ENCODE measurements at places on chromosomes 12 and 14.
A peak's percentile ranks its signal among the peaks of the same experiment; 100 is the strongest.

DNA sequence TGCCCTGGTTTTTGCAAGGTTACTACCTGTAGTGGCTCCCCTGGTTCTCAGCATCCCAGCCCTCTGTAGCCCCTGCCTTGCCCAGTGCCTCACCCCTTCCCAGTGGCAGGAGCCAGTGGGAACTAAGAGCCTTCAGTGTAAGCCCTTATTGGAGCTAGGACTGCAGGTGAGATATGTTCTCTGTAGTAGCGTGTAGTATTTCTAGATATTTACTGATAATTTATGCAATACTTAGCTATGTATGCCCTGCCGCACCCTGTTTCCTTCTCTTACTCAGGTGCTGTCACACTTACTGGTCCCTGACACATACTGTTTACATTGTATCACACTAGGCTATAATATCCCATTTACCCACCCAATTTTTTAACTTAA is 3.6 kb downstream of the BMAL2 start:
- DNase-seq = no peak

DNA sequence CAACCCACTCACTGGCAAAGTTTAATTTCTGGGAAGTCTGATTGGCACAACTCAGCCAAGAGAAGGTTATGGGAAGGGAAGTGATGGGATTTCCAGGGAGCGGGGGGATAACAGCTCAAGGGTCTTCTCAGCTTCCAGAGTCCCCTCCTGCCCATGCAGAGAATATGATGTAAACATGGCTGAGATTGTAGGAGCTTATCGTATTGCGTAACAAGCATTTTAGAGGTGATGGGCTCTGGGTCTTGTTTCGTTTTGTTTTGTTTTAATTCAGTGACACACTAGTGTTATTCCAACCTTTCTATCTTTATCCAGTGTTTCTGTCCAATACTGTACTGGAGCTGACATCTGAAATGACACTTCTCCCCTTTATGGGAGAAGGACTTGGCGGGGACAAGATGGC is 762.1 kb upstream of the TMEM132C start:
- DNase-seq = no peak

DNA sequence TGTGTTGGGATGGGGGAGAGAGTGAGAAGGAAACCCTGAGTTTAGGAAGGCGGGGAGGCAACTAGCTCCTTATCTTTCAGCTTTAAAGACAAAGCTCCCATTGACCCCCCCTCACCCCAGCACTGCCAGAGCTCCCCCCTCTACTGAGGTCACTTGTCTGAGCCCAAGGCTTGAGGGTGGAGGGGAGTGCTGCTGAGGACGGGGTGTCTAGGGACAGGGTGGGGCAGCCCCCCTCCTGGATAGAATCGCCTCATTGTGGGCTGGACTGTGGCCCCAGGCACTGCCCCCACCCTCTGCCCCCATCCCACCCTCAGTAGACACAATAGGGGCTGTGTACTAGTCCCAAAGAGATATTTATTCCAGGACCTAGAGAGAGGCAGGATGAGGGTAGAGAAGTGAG is 3.0 kb downstream of the ERBB3 start:
- DNase-seq = no peak

DNA sequence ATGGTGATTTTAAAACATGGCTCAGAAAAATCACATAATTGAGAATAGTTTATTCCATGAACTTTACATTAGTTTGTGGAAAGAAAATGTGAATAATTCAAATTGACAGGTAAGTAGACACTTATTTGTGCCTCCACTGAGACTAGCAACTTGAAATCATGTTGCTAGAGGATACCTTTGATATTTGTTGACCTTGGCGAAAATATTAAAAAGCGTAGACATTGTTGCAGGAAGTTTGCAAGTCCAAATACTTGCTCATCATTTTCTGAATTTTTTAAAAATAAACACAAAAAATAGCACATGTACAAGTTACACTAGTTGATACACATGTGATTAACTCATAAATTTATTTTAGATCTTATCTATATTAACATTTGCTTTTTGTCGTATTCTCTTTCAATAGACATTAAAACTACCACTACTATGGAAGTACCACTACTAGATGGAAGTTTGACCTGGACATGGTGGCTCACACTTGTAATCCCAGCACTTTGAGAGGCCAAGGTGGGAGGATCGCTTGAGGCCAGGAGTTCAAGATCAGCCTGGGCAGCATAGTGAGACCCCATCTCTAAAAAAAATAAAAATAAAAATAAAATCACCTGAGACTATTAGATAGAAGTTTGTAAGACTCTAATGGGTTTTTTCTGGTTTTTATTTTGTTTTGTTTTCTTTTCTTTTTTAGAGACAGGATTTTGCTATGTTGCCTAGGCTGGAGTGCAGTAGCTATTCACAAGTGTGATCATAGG is 24.3 kb downstream of the VEZT start:
- DNase-seq = no peak

DNA sequence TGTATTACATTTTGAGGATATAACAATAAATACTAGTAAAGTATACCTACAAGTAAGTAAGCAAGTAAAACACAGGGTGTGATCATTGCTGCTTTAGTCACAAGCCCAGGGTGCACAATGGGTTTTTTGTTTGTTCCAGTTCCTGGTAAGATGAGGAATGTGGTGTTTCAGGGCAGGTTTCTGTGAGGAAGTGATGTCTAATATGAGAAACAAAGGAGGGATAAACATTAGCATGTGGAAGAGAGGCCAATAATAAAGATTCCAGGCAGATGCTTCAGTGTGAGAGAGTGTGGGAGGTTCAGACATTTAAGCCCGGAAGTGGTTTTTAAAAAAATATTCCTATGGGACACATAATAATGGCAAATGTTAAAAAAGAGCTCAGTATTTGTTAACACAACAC is 808.1 kb upstream of the USP15 start:
- DNase-seq = no peak

GRCh38 chr14:60079723-60080122 is 12.0 kb upstream of the PCNX4 start:
- no peak for DNase-seq

DNA sequence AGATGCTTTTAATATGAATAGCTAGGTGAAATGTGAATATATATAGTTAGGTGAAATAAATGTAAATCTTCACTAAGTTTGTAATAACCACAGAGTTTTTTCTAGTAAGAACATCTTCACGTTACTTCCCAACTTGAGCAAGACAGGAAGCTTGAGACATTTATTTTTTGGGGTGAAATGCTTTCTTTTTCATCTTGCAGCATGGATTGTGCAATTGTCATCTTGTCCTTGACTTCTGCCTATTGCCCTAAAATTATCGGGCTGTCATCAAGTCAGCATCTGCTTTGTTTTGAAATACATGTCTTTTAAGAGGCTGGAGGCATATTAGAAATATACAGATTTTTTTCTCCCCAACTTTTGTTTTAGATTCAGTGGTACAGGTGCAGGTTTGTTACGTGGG is 433.9 kb downstream of the PCNX1 start:
- DNase-seq = no peak

- no peak for DNase-seq
Observed at GRCh38 chr12:113598815-113599406, 127.2 kb upstream of the LHX5 start.

DNA sequence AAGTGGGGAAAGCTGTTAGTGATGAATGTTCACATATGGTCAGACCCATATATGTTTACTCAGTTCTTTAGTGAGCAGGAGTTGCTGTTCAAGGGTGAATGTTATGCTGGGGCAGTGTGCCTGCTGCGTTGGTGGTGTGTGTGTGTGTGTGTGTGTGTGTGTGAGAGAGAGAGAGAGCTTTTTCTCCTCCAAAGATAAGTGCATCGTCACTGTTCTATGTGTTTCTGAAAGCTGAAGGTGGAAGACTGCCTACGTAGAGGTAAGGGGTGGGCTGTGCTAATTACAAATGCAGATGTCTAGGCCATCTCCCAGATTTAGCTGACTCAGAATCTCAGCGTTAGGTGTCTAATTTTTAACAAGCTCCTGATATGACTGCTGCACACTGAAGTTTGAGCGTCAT is 10.5 kb downstream of the GABARAPL1 start:
- DNase-seq = no peak

GRCh38 chr14:74552623-74553022 is 59.1 kb downstream of the ISCA2 start:
- no peak for DNase-seq

- DNase-seq = no peak
Observed at GRCh38 chr12:42761601-42762350, 172.2 kb upstream of the PRICKLE1 start.

DNA sequence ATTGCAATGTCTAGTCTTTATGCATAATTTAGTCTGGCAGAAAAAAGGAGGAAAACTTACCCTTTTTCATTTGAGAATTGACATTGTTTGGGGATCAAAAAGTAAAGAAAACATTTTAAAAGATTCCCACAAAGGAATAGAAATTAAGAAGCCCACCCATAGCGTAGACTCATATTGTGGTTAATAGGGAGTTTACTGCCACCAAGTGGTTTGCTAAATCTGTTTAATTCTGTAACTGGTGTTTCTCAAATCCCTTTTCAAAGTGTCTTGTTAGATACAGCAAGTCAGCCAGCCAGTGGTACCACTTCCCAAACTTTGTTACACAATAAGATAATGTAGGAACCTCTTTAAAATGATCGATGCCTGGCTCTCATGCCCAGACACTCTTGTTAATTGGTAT is 180.3 kb downstream of the IPO8 start:
- no peak for DNase-seq

GRCh38 chr14:94619297-94619696 is 7.1 kb downstream of the SERPINA3 start:
- no peak for DNase-seq

DNA sequence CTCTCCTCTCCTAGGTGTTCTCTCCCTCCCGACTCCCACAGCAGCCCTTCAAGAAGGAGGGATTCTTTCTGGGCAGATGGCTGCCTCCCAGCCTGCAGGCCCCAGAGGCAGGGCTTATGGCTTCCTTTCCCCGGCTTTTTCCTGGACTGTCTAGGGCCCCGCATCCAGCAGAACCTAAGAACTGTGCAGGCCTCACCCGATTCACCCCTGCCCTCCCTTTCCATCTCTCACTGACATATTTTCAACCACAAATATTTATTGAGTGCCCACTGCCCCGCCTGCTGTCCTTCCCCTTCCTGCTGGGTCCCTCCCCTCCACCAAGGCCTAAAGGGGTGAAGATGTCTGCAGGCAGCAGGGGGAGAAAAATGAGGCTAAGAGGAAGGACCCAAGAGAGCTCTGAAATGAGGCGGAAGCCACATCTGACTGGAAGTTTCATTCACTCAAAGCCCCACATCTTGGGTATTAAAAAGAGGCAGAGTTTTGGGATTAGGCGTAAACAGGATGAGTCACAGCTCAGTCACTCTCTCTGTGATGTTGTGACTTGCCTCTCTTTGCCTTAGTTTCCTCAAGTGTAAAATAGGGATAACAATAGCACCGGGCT is 2.9 kb downstream of the SCNN1A start:
- DNase-seq = peak; percentile 75

DNA sequence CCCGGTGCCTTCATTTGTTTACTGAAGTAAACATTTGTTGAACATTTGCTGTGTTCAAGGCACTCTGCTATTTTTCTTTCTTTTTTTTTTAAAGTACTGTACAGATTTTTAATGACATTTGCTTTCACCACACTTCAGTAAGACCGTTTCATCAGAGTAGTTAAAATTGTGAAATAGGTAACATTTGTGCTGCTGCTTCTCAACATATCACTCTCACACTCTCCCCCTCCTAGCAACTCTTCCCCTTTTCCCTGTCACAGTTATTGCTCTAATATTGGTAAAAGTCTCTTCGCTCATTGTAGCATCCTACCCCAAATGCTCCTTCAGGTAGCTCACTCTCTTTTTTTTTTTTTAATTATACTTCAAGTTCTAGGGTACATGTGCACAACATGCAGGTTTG is 49.6 kb downstream of the SRGAP1 start:
- DNase-seq = no peak

DNA sequence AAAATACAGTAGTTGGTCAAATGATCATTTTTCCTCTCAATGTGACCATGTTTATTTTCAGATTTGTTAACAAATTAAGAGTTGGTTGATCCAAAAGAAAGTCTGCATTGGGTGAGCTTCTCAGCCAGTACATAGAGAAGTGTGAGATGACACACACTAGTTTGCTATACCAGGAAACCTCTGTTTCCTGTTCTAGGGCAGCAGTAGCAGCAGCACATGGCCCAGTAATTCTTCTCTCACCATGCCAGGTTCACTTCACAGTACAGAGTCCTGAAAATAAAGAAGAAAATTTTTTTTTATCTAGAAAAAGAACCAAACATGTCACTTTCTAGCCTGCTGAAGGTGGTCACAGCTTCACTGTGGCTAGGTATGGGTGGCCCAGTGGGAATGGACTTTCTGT is 250.2 kb upstream of the OR4E1 start:
- no peak for DNase-seq

DNA sequence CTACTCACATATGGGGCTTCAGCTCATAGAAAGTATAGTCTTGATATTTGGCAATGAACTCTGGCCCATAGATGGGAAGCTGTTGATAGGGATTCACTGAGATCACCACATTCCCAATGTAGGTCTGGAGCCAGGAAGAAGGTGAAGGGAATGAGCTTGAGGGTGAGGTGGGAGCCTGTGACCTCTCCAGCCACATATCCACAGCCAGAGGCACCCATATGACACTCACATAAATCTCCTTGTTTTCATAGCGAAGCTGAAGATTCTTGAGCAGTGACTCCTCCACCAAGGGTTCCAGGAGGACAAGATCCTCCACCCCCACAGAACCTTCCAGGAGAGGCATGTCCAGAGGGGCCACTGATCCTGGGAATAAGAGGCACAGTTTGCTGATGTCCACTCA is 1.9 kb downstream of the MYO1A start:
- DNase-seq = no peak

GRCh38 chr12:49537231-49537751 is 1.5 kb upstream of the KCNH3 start:
- DNase-seq = no peak

- no peak for DNase-seq
Observed at GRCh38 chr14:104865081-104865630, at the start of gene CEP170B. Gene CEP170B (plus strand): TSS chr14:104865268. CDS start chr14:104868451, 3,183 bp downstream.

GRCh38 chr12:46473634-46474329 is 101.2 kb upstream of the SLC38A2 start:
- DNase-seq = peak; percentile 85

GRCh38 chr12:105561546-105562198 is 231.2 kb downstream of the C12orf75 start:
- peak; percentile 57 for DNase-seq

- DNase-seq = no peak
Observed at GRCh38 chr12:5187136-5187535, 143.5 kb downstream of the KCNA5 start.

DNA sequence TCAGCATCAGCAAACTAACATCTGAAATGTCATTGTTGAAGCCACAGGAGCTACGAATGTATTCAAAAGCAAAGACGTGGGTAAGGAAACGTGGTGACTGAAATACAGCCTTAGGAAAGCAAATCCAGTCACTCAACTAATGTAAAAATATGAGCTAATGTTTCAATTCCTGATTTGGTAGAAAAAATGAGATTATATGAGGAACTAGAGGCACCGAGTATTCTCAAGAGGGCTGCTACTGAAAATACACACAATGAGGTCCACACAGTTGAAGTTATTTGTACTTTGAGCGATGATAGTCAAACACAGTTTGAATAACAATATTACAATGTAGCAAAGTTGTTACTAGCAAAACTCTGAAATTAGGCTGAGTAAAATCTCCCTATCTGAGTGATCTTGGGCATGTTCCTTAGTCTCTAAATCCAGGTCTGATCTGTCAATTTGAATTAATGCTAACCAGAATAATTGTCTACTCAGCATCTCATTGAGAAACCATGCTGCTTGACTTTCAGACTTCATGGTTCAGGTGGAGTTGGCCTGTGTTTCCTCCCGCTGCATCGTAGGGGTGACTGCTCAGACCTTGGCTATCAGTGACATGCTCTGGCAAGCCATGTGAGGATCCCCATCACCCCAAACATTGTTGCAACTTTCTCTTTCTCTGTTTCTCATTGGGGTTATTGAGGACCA is 467.1 kb upstream of the SOX5 start:
- no peak for DNase-seq

GRCh38 chr14:86673523-86673969 is 1143.6 kb downstream of the FLRT2 start:
- no peak for DNase-seq
